GM19239 (cell line): ENCODE measurements at places on chromosomes 6 and 20.

- no peak for DNase-seq
Measured at GRCh38 chr6:155193526-155193925, 70.3 kb upstream of the CLDN20 start.

DNA sequence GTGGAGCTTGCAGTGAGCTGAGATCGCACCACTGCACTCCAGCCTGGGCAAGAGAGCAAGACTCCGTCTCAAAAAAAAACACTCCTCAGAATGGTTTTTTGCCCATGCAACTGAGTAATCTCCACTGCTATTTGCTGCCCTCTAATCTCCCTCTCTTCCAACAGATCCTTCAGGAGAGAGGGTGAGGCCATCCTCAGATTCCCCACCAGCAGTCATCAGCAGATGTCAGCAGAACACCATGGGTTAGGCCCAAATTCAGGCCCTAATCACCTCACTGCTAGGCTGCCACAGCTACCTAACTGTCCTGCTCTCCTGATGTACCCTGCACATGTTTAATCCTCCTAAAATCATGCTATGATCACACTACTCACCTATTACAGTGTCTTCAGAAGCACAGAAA is 63.2 kb upstream of the BEND6 start:
- no peak for DNase-seq

DNA sequence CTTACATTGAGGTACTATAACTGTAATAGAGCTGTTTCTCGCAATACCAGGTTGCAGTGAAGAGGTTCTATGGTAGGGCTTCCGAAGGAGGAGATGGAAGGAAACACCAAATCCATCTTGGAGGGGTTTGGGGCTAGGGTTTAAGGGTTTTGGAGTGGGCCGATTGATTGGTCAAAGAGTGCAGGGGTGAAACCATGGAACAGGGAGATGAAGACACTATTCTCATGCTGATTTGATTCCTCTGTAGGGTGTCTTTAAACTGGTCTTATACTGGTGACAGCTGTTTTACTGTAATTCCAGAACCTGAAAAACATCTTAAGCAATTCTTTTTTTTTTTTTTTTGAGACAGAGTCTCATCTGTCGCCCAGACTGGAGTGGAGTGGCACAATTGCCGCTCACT is 7.8 kb downstream of the SMIM13 start:
- DNase-seq: no peak

GRCh38 chr20:24735263-24735662 is 213.8 kb upstream of the CST7 start:
- DNase-seq: no peak

DNA sequence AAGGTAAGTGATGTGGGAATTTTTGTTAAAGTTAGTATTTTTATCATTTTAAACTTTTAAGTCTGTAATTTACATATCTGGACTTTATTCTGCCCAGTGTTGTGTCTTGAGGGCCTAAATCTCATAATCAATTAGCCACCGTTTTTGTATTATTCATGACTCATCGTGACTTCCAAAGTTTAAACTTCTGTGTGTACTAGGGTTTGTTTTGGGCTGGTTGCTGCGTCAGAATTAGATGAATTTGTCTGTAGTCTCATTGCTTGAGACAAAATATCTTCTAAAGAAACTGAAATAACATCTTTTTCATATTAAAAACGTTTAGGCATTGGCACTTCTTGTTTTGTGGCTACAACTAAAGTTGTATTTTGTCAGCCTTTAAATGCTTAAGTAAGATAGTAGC is 41.3 kb downstream of the CDYL start:
- no peak for DNase-seq

- no peak for DNase-seq
Measured at GRCh38 chr6:317060-317447, 24.8 kb downstream of the DUSP22 start.

GRCh38 chr6:64330694-64331307 is 695.2 kb downstream of the PHF3 start:
- no peak for DNase-seq

- no peak for DNase-seq
Measured at GRCh38 chr6:43951063-43951755, 176.0 kb downstream of the MRPL14 start.
